ENCODE measurements at places on chromosomes 5 and 9.

DNA sequence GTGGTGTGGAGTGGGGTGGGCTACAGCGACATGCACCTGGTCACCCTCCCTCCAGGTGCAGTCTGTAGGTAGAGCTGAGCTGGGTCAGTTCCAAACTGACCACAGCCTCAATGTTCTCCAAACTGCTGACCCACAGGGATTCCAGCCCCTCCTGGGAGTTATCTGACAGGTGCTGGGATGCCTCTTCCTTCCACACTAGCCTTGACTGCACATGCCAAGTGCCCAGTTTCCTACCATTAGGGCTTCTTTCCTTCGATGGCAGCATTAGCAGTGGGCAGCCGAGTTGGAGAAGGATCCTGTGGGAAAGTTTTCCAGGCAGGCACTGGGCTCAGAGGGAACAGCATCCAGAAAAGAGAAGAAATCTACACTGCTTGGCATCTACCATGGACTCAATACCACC lies 64.0 kb upstream of the GABRP start:
- DNase-seq, result no peak

- no peak for DNase-seq
Measured at GRCh38 chr9:96150324-96151227, 151.4 kb downstream of the HSD17B3 start.

DNA sequence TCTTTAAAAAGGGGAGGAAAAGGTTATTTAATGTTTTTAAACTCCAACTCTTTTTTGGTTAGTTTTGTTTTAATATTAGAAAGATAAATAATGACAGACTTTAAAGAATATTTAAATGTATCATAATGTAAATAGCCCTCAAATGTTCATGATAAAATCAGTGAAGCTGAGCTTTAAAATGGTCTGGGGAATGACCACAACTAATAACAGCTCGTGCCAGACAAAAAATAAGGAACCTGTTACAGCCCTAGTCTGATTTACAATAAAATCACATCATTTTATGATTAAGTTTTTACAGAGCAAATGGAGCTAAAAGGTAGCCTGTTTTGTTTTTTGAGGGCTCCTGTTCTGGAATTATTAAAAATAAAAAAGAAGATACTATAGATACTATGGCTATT lies 46.1 kb downstream of the VCAN start:
- no peak for DNase-seq

DNA sequence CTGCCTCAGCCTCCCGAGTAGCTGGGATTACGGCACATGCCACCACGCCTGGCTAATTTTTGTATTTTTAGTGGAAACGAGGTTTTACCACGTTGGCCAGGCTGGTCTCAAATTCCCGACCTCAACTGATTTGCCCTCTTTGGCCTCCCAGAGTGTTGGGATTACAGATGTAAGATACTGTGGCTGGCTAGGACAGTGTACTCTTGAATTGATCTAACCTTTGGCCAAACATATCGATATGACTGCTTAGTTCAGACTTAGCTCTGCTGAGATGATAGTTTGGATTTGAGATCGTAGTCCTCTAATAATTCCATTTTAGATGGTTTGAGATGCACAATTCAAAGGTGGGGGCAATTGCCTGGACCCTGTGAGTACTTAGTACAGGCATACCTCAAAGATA lies 15.2 kb downstream of the TXNDC15 start:
- DNase-seq, result no peak

DNA sequence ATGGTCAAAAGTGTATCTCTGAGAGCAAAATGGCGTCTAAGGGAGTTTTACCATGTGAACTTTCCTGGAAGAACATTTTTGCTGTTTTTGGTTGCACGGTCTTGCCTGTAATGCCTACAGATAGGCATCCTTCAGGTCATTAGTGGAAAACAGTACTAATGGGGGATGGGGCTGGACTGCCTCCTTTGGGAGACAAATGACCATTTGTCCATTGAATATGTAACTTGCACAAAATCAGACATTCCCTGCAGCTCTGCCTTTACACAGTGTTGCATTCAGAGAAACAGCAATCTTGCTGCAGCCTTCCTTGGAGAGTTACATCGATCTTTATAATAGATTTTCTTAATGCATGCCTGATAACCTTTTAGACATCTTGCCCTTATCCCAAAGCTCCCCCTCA lies 138.5 kb upstream of the EGFLAM start:
- no peak for DNase-seq

DNA sequence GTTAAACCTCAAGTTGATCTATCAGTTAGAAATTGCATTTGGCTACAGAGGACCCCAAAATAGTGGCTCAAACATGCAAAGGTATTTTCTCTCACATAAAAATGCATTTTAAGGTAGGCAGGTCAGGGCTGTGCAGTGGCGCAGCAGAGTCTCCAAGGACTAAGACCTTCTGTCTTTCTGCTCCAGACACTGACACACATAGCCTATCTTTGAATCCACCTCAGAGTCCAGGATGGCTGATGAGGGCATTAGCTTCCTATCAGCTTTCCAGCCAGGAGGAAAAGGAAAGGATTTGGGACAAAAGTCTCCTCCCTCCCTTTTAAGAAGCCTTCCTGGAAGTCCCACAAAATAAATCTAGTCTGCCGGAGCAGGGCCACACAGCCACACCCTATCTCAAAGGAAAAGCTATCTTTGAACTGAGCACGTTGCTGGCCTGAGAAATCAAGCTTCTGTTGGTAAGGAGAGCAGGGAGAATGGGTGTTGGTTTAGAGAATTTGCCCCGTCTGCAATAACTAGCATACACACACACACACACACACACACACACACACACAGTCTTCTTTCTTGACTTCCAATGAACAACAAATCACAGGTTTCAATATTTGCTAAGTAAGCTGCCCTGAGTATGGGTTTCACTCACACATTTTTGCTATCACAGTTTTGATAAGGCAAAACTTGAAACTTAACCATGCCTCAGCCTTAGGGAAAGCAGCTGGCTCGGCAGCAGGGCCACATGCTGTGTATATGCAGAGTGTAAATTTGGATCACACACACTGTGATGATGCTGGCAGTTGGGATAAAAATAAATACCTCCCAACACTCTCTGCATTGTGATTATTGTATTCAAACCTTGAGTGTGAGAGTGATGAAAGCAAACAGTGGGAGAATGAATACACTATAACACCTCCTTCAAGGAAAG lies 116.6 kb upstream of the MAP3K1 start:
- no peak for DNase-seq

- DNase-seq, result no peak
Measured at GRCh38 chr9:133489253-133490190, 10.6 kb upstream of the SLC2A6 start.

GRCh38 chr5:16457853-16458252 lies 7.7 kb downstream of the ZNF622 start:
- DNase-seq, result no peak

- no peak for DNase-seq
Measured at GRCh38 chr5:140367256-140368013, 7.4 kb downstream of the SLC4A9 start.

GRCh38 chr5:158560170-158560569 lies 539.5 kb downstream of the EBF1 start:
- DNase-seq, result no peak

DNA sequence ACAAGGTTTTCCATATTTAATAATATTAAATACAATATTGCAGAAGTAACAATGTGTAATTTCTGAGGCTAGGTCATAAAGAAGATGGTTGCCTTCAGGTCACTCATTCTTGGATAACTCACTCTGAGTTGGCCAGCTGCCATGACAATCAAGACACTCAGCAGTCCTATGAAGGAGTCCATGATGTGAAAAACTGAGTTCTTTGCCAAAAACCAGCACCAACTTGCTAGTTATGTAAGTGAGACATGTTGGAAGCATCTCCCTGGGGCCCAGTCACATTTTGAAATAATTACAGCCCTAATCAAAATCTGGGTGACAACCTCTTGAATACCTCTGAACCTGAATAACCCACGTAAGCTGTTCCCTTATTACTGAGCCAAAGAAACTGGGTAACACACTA lies 453.2 kb downstream of the CDH18 start:
- no peak for DNase-seq

- DNase-seq, result no peak
Measured at GRCh38 chr5:58456026-58456425, 3.9 kb downstream of the PLK2 start.

DNA sequence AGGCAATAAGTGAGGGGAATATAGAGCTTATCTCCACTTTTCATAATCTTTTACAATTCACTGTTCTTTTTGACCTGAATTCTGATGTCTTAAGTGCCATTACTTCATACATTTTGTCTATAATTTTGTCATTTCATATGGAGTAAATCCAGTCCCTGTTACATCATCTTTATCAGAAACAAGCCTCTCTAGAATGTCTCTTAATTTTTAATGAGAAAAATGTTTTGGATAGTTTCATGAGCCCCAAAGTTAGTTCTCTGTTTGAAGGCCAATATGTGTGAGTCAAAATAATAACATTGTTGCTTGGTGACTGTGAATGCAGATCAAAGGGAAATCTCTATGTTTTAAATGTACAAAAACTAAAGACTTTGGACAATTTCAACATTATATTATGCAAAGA lies 329.6 kb upstream of the ARRDC3 start:
- DNase-seq, result no peak

GRCh38 chr5:88831816-88832215 lies 51.2 kb downstream of the MEF2C start:
- no peak for DNase-seq

DNA sequence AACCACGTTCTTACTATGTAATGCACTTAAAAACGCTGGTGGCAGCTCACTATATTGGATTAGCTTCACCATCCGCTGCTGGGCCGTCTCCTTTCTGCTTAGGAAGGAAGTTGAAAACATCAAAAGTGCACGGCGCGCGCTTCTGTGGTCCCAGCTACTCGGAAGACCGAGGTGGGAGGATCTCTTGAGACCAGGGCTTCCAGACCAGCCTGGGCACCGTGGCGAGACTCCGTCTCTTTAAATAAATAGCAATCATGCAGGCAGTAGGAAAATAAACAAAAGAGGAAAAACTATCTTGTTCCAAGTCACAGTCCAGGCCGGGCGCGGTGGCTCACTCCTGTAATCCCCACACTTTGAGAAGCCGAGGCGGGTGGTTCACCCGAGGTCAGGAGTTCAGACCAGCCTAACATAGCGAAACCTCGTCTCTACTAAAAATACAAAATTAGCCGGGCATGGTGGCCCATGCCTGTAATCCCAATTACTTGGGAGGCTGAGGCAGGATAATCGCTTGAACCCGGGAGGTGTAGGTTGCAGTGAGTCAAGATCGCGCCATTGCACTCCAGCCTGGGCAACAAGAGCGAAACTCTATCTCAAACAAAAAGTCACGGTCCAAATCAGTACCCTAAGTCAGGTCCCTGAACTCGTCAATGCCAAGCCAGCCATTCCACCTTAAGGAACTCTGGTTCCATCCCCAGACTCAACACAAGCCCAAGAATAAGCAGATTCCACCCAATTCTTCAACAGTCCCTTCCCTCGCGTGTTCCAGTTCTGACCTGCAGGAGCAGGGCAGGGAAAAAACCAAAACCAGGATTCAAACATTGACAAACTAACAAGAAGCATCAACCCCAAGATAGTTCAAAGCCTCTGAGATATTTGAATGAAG lies 1.0 kb upstream of the GOLGA1 start:
- DNase-seq, result peak; percentile 40

DNA sequence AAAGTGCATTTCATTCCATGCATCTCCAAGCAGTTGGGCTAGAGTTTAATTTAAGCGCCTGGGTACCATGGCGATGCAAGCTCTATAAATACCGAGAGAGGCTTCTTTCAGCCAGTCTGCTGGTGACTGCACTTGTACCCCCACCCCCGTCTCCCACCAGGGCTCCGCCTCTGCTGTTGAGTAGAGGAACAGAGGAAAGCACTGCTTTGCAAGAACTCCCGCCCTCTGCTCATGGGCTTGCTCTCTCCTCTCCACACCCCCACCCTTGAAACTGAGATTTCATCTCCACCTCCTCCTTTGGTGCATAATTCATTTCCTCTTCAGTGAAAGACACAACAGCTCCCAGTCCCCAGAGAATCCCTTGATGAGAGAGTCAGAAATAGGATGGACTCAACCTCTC lies 5.1 kb upstream of the WWC1 start:
- DNase-seq, result no peak

- no peak for DNase-seq
Measured at GRCh38 chr5:154044581-154044980, 5.8 kb downstream of the MFAP3 start.

GRCh38 chr5:125056671-125057485 lies 310.4 kb upstream of the ZNF608 start:
- DNase-seq, result no peak

- DNase-seq, result no peak
Measured at GRCh38 chr9:20513126-20513913, 109.0 kb downstream of the MLLT3 start.

DNA sequence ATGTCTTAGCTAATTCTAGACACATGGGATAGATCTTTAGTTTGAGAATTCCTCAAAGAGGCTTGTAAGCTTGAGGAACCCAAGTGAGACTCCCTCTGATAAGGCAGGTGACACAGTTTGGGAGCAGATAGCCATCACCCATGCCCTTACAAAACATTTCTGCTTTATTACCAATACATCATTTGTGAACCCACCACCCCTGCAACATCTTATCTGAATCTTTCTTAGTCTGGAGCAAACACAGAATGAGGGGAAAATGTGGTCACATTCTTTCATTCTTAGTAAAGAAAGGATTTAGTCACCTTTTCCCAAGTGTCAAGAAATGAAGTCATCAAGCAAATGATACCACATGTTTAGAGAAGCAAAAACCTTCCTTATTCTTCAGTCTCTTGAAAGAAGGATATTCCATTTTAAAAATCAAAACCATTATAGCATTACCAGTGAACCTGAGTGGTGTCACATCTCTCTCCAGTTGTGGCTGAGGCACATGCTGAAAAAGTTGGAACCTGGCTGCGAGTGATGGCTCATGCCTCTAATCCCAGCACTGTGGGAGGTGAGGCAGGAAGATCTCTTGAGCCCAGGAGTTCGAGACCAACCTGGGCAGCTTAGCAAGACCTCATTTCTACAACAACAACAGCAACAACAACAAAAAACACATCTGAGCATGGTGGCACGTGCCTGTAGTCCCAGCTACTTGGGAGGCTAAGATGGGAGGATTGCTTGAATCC lies 65.9 kb downstream of the PRKACG start:
- DNase-seq, result no peak

DNA sequence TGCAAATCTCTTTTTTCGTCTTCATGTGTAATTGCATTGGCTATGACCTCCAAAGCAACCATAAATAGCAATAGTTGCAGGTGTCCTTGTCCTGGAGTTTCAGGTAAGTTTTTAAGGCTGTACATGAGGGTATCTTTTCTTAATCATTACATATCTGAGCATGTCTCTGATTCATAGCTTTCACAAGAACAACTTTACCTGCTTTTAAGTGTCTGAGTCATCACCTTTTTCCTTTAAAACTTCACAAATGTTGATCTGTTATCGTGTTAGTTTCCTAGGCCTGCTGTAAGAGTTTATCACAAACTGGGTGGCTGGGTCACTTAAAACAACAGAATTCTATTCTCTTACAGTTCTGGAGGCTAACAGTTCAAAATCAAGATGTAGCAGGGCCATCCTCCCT lies 13.8 kb downstream of the GARNL3 start:
- DNase-seq, result no peak

GRCh38 chr9:14480526-14480925 lies 166.6 kb upstream of the NFIB start:
- no peak for DNase-seq

Data from T-helper 22 cell (primary cell).